ENCODE measurements at places on chromosomes 3 and 15.

DNA sequence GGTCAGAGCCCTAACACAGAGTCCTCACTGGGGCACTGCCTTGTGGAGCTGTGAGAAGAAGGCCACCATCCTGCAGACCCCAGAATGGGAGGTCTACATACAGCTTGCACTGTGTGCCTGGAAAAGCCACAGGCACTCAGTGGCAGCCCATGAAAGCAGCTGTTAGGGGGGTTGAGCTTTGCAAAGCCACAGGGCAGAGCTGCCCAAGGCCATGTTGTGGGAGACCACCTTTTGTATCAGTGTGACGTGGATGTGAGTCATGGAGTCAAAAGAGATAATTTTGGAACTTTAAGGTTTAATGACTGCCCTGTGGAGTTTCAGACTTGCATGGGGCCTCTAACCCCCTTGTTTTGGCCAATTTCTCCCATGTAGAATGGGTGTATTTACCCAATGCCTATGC is 52.9 kb upstream of the TPRG1 start:
- no peak for DNase-seq

- DNase-seq, result no peak
Observed at GRCh38 chr3:71039332-71039731, 544.2 kb downstream of the FOXP1 start.

DNA sequence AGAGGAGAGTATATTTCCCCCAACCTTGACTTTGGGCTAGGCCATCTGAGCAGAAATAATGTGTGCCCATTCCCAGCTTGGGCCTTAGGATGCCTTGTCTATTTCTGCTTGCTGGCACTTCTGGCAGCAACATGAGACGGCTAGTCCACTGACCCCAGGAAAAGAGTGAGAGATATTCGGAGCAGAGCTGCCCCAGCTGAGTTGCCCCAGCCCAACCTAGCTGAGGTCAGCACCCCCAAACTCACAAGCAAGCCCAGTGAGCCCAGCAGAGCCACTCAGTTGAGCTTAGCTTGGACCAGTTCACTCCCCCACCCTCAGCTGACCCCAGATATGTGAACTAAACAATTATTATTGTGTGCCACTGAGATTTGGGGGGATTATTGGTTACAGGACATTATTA is 20.2 kb downstream of the ITGA11 start:
- DNase-seq, result no peak

GRCh38 chr3:53711387-53711786 is 134.8 kb downstream of the CHDH start:
- DNase-seq, result no peak

DNA sequence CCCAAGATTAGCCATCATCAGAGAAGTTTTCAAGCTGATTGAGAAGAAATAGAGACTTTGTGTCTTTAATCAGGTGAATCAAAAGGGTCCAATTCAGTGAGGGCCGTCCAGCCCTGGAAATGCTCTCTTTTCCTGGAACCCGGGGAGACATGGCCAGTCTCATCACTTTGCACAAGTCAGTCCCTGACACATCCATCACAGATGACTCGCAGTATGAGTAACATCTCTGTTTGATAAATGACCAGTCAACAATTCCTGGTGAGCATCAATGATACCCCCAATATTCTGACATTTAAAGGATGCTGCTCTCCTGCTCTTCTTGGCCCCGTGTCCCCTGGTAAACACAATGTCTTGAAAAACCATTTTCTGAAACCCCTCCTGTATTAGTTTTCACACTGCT is 26.7 kb downstream of the C3orf20 start:
- DNase-seq, result no peak

DNA sequence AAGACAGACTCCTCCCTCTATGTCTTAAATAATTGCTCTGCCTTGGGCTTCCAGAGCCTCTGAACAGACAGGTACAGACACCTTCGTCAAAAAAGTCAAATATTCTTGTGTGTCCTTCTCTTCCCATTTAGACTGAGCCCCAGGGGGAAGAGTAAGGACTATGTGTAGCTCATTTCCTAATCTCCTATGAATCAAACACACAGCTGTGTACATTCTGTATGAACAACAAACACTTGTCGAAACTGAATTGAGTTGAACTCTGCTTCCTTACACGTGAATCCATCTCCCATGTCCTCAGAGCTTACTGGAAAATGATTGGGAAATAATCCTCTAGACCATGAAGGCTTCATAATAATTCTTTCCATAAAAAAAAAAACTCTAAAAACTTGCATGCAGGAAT is 80.8 kb downstream of the MOBP start:
- DNase-seq, result no peak

DNA sequence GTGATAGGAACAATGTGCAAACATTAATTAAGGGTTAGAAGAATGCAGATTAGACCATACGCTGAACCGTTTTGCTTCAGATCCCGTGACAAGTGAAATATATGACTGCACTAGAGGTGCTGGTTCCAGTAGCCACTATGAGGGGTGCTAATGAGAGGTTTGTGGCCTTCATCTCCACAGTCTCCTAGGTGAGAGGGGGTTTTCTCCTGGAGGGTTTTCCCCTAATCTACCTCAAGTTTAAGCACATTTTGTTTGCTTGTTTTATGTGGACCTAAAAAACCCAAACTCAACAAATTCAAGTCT is 13.7 kb upstream of the SHF start:
- no peak for DNase-seq

GRCh38 chr15:75125935-75126334 is 75.7 kb upstream of the C15orf39 start:
- DNase-seq, result no peak

DNA sequence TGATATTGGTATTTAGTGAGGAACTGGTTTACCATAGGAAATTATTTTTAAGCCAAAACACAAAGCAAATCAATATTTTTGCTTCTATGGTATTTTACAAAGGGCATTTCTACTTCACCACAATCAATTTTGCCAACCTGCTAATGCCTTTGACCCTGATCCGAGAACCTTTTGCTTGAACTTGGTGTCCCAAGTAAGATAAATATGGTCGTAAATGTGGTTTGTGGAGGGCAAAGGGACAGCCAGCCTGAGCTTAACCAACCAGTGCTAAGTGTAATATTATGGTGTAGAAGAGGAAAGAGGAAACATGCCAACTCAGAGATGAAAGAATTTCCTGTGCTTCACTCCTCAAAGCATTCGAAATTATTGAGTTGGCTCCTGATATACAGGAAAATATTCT is 148.4 kb downstream of the C3orf38 start:
- no peak for DNase-seq

DNA sequence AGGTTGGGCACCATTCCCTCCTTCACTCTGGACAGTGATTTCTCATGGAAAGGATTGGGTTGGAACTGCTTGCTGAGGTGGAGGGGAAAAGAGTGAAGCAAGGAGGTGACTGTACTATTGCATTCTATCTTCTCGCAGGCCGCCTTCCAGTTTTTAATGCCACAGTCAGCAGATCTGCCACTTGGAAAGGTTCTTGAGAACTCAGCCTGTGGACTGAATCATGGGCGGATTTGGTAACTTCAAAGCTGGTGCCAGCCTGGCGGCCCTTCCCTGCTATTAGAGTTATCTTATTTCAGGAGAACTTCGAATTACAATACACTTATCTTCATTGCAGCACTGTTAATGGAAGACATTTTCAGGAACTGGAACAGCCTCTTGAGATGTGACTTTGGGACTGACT is 23.1 kb upstream of the SLC28A2 start:
- DNase-seq, result no peak

GRCh38 chr15:71424765-71425164 is 309.5 kb downstream of the THSD4 start:
- DNase-seq, result no peak

- no peak for DNase-seq
Observed at GRCh38 chr15:40239404-40239692, 485 bp downstream of the PAK6 start.

DNA sequence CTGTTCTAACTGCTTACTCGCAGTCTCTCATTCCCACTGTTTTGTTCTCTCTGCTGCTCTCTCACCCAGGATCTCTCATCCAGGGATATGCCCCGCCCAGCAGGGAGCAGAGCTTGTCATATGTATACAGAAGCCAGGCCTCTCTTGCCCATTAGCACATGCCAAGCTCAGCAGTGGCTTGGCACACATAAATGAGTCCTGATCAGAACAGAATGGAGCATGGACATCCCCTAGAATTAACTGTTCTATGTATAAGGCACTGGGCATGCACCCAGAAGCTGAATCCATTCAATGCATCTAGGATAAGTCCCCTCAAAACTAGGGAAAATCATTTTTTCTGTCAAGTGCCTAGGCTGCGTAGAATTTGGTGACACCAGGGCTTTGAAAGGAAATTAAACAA is 61.6 kb downstream of the IGSF11 start:
- DNase-seq, result no peak

- DNase-seq, result no peak
Observed at GRCh38 chr3:176651622-176652021, 545.7 kb downstream of the TBL1XR1 start.

DNA sequence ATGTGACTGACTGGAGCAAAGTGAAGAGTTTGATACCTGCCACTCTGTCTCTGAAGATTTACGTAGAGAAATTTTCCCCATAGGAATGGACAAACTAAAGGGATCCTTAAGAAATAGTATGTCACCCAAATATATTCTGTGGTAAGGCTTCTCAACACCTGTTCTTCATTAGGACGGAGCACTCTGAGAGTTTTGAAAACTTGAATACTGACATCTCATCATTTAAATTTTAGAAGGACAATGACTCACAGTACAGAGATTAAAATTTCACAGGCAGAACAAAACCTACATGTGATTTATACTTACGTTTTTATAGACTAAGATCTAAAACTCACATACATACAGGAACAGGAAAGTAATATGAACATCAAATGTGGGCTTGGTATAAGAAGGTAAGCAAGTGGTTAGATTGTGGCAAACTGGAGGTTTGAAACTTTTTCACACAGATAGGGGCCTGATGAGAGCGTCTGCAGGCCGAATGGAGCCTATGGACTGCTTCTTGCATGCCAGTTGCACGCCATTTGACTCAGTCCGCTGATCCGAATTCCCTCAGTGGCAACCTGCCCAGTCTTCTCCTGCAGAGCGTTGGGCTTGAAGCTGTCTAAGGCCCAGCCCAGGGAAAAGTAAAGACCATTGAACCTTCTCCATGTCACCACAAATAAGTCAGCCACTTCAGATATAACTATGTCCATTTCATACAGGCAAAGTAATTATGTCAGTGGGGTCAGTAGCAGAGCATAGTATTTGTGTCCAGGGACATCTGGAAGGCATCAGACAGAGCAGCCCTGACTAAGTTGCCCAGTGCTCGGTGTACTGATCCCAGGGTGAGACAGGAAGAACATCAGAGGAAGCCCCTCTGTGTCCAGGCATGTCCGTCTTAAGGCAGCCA is 45.7 kb downstream of the ZBTB38 start:
- no peak for DNase-seq

DNA sequence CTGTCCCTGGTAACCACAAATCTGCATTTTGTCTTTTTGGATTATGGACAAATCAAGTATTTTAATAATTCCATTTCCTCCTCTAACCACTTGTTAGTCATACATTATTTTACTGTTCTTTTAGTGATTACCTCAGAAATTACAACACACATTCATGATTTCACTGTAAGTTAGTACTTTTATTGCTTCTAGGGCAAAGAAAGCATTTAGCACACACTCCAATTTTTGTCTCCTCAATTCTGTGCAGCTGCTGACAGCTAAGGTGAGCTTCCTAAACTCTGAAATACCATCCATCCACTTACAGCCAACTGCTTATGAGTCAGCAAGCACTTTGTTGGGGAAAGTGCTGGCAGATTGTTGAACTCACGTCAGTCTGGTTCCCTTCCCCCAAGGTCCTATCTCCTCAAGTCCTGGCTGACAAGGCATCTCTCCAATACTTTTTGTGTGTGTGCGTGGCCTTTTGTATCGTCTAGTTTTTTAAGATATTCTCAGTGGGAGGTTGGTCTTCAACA is 49.4 kb upstream of the TNFAIP8L3 start:
- DNase-seq, result no peak

DNA sequence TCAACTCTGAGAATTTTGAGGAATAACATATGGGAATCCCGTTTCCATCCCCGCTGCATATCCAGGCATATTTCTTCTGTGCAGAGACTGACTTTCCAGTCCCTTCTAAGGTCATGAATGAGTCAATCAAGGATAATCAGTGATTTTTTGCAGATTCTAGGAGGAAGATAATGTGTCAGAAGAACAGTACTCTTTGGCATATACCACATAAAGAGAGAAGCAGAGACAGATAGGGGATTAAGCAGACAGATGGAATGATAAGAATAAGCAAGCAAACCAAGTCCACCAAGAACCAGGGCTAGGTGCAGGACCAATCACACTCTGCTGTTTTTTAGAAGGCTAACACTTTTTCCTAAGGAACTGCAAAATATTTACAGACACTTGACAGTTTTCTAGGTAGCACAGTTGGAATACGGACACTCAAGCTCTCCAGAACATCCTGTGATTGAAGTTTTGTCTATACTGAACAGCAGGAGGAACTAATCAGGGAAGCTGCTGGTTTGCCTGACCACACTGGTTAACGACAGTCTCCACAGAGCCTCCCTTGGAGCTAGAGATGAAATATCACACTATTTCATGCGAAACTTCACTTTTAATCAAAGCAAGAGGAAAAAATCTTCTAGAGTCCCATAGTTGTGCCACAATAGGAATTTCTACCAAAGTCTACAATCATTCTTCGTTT is 450.0 kb upstream of the KCNMB2 start:
- no peak for DNase-seq

- DNase-seq, result no peak
Observed at GRCh38 chr3:163490119-163490518, 1588.2 kb downstream of the SI start.

- no peak for DNase-seq
Observed at GRCh38 chr3:179189759-179190158, 41.6 kb downstream of the PIK3CA start.

- no peak for DNase-seq
Observed at GRCh38 chr15:98909968-98910885, 97.4 kb downstream of the PGPEP1L start.

- DNase-seq, result no peak
Observed at GRCh38 chr3:52088445-52089367, 32.3 kb upstream of the DUSP7 start.

GRCh38 chr15:25775317-25775912 is 87.7 kb downstream of the ATP10A start:
- no peak for DNase-seq

DNA sequence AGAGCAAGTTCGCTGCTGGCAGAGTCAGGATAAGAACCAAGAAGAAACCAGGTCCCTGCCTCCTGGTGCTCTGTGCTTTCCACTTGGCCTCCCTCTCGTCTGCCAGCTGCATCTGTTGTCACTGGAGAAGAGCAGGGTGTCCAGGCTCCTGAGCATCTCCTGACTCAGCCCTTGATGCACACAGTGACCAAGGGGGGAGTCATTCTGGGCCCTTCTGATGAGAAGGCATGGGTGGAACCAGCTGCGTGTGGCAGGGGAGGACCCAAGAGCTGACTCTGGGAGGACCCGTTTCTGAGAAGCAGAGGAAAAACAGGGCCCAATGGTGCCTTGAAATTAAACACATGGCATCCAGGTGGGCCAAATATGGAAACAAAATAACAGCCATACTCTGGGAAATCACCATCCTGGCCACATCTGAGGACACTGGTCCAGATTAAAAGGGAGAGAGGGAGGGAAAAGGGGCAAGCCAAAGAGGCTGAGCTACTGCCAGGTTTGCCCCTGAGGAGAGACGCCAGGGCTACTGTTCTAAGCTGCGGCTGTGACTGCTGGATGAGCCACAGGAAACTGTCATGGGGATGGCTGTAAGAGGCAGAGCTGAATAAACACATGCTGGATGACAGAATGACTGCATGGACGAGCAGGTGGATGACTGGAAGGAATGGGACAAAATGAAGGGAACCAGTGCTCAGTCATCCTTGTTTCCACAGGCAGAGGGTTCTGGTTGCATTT is 58.1 kb upstream of the CA12 start:
- no peak for DNase-seq

GRCh38 chr3:123757281-123757940 is 126.7 kb downstream of the MYLK start:
- no peak for DNase-seq

- DNase-seq, result no peak
Observed at GRCh38 chr3:132972333-132972732, 65.9 kb upstream of the TMEM108 start.
